ENCODE measurements at places on chromosomes 5 and 9.

GRCh38 chr9:105883847-105884246, 189.5 kb downstream of the TMEM38B start:
- no peak for DNase-seq

DNA sequence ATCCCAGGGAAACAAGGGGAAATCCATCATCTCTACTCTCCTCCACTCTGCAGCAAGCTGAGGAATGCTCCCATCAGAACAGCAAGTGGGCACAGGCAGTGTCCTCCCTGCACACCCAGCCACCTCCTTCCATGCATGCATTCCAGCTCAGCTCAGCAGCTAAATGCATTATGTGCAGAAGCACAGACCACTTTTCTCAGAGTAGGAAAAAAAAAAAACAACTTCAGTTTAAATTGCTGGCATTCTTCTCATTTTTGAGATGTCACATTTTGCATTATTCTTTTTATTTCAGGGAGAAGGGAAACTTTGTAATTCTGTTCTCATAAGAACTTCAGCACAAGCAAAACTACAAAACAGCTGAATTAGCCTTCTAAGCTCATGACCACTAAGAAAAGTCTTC, 312.2 kb downstream of the SEMA5A start:
- no peak for DNase-seq

GRCh38 chr9:116394894-116395698, 241.5 kb downstream of the PAPPA start:
- DNase-seq = no peak

GRCh38 chr9:92206488-92206887, 87.0 kb downstream of the IARS1 start:
- DNase-seq = peak; percentile 60

GRCh38 chr9:132044176-132044875, 35.3 kb downstream of the MED27 start:
- DNase-seq = no peak

Data from inflammatory macrophage (primary cell).